Mammary microvascular endothelial cell (primary cell): ENCODE measurements at places on chromosomes 7 and 10. TPM values are rescaled to one million over a fixed set of nuclear protein-coding genes. Genes with fewer than 3 reads are reported as not detected.

The PGAM2 gene
- total RNA-seq, result not detected in 2 replicates

The NPC1L1 gene
- not detected in 2 replicates for total RNA-seq

The LRRC18 gene
- total RNA-seq, result not detected in 2 replicates

The COL28A1 gene
- not detected in 2 replicates for total RNA-seq

The RNF32 gene
- 0.07 and 0.39 TPM in 2 replicates for total RNA-seq

The SPDYE2B gene
- total RNA-seq, result not detected in 2 replicates

The DPYSL4 gene
- 4.7 and 8.2 TPM in 2 replicates for total RNA-seq

The ACSM6 gene
- not detected in 2 replicates for total RNA-seq

The TRIM50 gene
- not detected in 2 replicates for total RNA-seq

The ABCC2 gene
- total RNA-seq, result 0.07 and 0.49 TPM in 2 replicates

The PNLIPRP3 gene
- not detected in 2 replicates for total RNA-seq

The PDLIM1 gene
- total RNA-seq, result 106 and 114 TPM in 2 replicates

The PRF1 gene
- total RNA-seq, result not detected in 2 replicates

The ANKRD61 gene
- total RNA-seq, result 0.20 and 0.40 TPM in 2 replicates

The ATRNL1 gene
- not detected in 2 replicates for total RNA-seq

The GRID2IP gene
- not detected in 2 replicates for total RNA-seq

The GIMAP4 gene
- 62.7 and 64.1 TPM in 2 replicates for total RNA-seq

The LRGUK gene
- not detected in 2 replicates for total RNA-seq

The SMKR1 gene
- total RNA-seq, result 0.30 and 1.2 TPM in 2 replicates

The POLD2 gene
- 117 TPM in 2 replicates for total RNA-seq

The PHF14 gene
- 13.0 and 15.3 TPM in 2 replicates for total RNA-seq

The MBL2 gene
- not detected in 2 replicates for total RNA-seq

The PRKRIP1 gene
- 14.7 and 16.9 TPM in 2 replicates for total RNA-seq

The INA gene
- total RNA-seq, result 1.1 and 1.6 TPM in 2 replicates

The MEOX2 gene
- 28.0 and 34.8 TPM in 2 replicates for total RNA-seq

The NME8 gene
- total RNA-seq, result not detected in 2 replicates

The PLCE1 gene
- total RNA-seq, result 0.10 and 0.13 TPM in 2 replicates

The GLUD1 gene
- total RNA-seq, result 130 and 137 TPM in 2 replicates

The TMEM273 gene
- 3.1 and 5.6 TPM in 2 replicates for total RNA-seq

The KCNMA1 gene
- total RNA-seq, result 0.15 TPM in 1 of 2 replicates, not detected in the other

The STEAP4 gene
- not detected in 2 replicates for total RNA-seq

The NPFFR1 gene
- not detected in 2 replicates for total RNA-seq

The MYO1G gene
- total RNA-seq, result under 0.01 and 0.25 TPM in 2 replicates

The CLEC5A gene
- total RNA-seq, result not detected in 2 replicates

The CAV2 gene
- total RNA-seq, result 314 and 335 TPM in 2 replicates

The GPR146 gene
- total RNA-seq, result 7.8 TPM in 2 replicates

The SUGCT gene
- total RNA-seq, result 1.6 TPM in 1 of 2 replicates, not detected in the other
